ENCODE measurements at places on chromosomes 5 and 9.
A peak's percentile ranks its signal among the peaks of the same experiment; 100 is the strongest.

DNA sequence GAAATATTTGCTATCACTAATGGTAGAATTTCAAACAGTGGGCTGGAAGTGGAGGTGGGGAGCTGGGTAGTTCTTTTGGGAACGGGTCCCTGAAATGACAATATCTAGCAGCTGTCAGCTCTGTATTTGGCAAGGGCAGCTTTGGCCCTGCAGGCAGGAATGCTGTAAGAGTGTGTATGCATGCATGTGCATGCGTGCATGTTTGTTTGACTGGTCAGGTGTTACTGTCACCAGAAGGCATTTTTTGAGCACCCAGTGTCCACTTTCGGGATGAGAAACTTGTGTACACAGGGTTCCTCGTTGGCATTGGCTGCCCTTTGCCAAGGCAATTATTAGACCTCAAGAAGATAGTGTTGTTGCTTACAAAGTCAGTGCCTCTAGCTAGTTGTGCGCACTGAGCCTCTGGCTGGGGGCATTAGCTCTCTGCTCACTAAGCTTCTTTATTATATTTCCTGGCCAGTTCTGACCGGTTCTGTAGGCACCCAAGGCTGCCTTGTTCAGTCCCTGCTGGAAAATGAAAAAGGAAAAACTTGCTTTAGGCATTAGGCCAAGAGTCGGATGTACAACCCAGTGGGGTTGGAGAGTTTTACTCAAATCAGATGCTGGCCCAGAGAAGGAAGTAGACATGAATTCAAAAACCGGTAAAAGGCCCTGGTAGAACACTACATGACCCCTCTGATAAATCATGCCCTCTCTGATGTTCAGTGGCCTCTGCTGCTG is 2.0 kb downstream of the CYFIP2 start:
- DNase-seq, result no peak

DNA sequence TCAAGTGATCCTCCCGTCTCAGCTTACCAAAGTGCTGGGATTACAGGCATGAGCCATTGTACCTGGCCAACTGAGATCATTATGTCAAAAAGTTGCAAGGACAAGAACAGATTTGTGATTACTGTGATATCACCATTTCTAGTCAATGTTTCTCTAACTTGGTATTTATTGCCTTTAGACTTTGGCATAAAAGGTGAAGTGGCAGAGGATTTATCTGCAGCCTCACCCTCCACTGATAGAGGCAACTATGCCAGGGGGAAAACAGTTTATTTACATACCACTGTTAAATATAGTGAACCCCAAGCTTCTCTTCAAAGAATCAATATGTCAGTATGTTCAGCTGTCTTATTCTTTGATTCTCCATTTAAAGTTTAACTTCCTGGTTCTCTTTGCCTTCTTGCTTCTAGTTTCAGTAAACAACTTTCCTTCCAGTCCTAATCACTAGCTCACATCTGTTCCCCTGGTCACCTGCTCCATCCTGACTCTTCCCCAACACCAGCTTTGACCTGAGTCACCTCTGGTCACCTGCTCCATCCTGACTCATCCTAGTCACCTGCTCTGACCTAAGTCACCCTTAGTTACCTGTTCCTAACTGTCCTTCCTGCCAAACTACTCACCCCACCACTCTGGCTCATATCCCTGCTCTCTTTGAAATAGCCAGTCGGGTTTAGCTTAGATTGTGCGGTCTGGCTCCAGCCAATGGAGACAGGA is 29.9 kb downstream of the SEMA6A start:
- DNase-seq, result no peak

- no peak for DNase-seq
Observed at GRCh38 chr5:149671544-149671943, 58.6 kb upstream of the PPARGC1B start.

- DNase-seq, result peak; percentile 34
Observed at GRCh38 chr9:32350682-32351081, 33.8 kb upstream of the ACO1 start.

GRCh38 chr5:66788556-66788955 is 192.4 kb downstream of the MAST4 start:
- no peak for DNase-seq

GRCh38 chr9:109319626-109320241 is 1.1 kb downstream of the EPB41L4B start:
- no peak for DNase-seq

DNA sequence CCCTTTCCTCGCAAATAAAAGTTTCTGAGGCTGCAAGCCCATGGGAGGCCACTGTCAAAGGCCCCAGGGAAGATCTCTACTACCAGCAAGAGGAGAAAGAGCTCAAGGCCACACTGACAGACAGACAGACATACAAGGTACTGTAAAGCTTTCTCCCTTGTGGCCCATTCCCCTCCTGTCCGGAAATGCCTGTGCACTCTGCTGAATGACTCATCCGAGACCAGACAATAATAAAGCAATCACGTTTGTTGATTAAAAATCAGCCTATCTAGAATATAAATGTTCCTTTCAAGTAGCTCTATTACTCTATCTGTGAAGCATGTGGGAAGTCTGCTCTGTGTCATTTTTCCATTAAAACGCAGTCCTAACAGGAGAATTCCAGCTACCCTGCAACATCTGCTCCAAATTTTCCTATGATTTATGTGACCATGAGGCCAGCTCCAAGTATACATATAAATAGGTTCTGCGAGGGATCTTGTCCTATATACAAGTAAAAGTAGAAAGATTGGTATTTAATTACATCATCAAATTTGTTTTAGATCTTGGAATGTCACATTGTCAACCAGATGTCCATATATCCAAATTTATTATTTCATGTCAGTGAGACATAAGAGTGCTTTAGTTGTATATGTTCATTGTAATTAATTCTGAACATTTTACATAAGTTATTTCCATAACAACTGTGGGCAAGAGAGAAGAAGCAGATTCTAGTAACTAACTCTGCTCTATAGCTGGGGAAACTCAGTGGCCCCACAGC is 34.7 kb upstream of the TGFBI start:
- DNase-seq, result no peak

- DNase-seq, result no peak
Observed at GRCh38 chr5:71456362-71456743, 902 bp downstream of the BDP1 start.

DNA sequence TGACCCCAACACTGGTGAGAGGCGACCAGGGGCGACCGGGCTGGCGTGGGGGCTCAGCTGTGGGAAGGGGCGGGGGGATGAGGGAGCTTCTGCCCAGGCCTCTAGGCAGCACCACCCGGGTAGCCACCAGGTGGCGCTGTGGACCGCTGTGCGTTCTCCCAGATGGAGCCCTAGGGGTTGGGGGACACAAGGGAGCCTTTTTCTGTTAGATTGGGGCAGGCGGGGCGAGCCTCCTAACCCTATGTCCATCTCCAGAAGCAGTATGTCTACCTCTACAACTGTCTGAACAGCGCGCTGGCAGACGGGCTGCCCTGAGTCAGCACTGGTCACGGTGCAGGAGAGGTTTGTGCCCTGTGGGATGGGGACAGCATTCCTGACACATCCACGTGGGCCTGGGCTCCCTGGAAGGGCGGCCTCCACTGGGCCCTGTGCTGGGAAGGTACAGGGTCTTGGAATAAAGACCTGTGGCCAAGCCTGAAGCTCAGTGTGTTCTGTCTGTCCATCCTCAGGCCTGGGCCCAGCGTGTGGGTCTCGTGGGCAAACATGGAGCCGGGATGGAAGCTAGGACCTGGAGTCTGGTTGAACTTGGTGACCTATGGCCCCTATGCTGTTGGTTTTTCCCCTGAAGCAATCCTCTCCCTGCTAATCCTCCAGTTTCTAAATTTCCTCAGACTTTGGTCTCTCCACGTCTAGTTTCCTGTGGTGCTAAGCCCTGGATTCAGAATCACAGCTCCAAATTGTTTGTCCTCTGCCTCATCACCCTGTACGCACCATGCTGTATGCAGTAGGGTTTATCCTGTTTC is 23.1 kb upstream of the SPTLC1 start:
- DNase-seq, result no peak

Data from Jurkat, Clone E6-1 (cell line).